ENCODE measurements at places on chromosomes 12 and 14. TPM values are rescaled to one million over a fixed set of nuclear protein-coding genes. Genes with fewer than 3 reads are reported as not detected.

SLC6A15 gene
- polyA plus RNA-seq, result 2.9 TPM

KSR2 gene
- not detected for polyA plus RNA-seq

FAM90A1 gene
- 1.4 TPM for polyA plus RNA-seq

SLC7A8 gene
- polyA plus RNA-seq, result 3.4 TPM

STAT6 gene
- 46.8 TPM for polyA plus RNA-seq

RND1 gene
- 0.70 TPM for polyA plus RNA-seq

DCN gene
- 1,381 TPM for polyA plus RNA-seq

KRT6A gene
- polyA plus RNA-seq, result not detected

ALX1 gene
- polyA plus RNA-seq, result 0.28 TPM

LMO3 gene
- polyA plus RNA-seq, result 1.8 TPM

TTC7B gene
- polyA plus RNA-seq, result not detected

KRT74 gene
- not detected for polyA plus RNA-seq

PAPOLA gene
- polyA plus RNA-seq, result 151 TPM

DEPDC4 gene
- 1.7 TPM for polyA plus RNA-seq

CD27 gene
- polyA plus RNA-seq, result not detected

GRIP1 gene
- 1.8 TPM for polyA plus RNA-seq

CACNA2D4 gene
- 3.8 TPM for polyA plus RNA-seq

OR4K5 gene
- not detected for polyA plus RNA-seq

CCDC184 gene
- not detected for polyA plus RNA-seq

LRRK2 gene
- polyA plus RNA-seq, result 10.5 TPM

TMPRSS12 gene
- polyA plus RNA-seq, result not detected

IAPP gene
- not detected for polyA plus RNA-seq

LRP10 gene
- polyA plus RNA-seq, result not detected

WNT1 gene
- polyA plus RNA-seq, result not detected

HOXC5 gene
- polyA plus RNA-seq, result 1.8 TPM

CACNB3 gene
- 15.6 TPM for polyA plus RNA-seq

KRT6C gene
- not detected for polyA plus RNA-seq

DNAJC22 gene
- polyA plus RNA-seq, result 0.08 TPM

PLBD1 gene
- polyA plus RNA-seq, result 32.3 TPM

JAG2 gene
- 36.4 TPM for polyA plus RNA-seq

KRT5 gene
- 0.22 TPM for polyA plus RNA-seq

KRT83 gene
- polyA plus RNA-seq, result not detected

POLE2 gene
- polyA plus RNA-seq, result 20.4 TPM

HOXC10 gene
- 0.45 TPM for polyA plus RNA-seq

PAPLN gene
- polyA plus RNA-seq, result 1.2 TPM

COL2A1 gene
- 30.3 TPM for polyA plus RNA-seq

ERBB3 gene
- polyA plus RNA-seq, result 2,162 TPM

CYP27B1 gene
- not detected for polyA plus RNA-seq

CPM gene
- 48.1 TPM for polyA plus RNA-seq

SERPINA5 gene
- not detected for polyA plus RNA-seq

EID3 gene
- polyA plus RNA-seq, result 3.3 TPM

DIO3 gene
- 4.6 TPM for polyA plus RNA-seq

FAM181A gene
- polyA plus RNA-seq, result 0.09 TPM

LMNTD1 gene
- not detected for polyA plus RNA-seq

SLC38A4 gene
- polyA plus RNA-seq, result 3.6 TPM

CPSF6 gene
- polyA plus RNA-seq, result 64.4 TPM

AKAP6 gene
- polyA plus RNA-seq, result 69.9 TPM

Measured in muscle of arm (tissue), 14 donors.